ENCODE measurements at places on chromosomes 4 and X.

GRCh38 chrX:150767475-150768131 lies 74.4 kb downstream of the MTMR1 start:
- no peak for DNase-seq

DNA sequence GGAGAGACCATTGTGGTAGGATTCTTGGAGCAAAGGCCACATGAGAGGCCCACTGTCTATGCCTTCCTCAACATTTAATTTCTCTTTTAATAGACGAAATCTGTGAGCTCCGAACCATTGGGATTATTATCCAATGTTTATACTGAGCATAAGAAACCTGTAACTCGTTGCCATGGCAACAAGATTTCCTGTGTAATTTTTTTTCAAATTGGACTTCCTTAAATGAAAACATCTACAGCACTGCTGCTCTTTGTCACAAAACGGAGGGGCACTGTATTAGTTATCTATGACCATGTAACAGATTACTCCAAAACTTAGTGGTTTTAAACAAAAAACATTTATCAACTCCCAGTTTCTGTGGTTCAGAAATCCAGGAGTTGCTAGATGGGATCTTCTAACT lies 38.7 kb downstream of the PPP1R2C start:
- DNase-seq = no peak

GRCh38 chr4:134591326-134591725 lies 389.7 kb upstream of the PABPC4L start:
- no peak for DNase-seq

GRCh38 chrX:20529301-20529700 lies 262.6 kb upstream of the RPS6KA3 start:
- no peak for DNase-seq

- DNase-seq = no peak
Observed at GRCh38 chr4:1458581-1458980, 52.3 kb upstream of the NKX1-1 start.

DNA sequence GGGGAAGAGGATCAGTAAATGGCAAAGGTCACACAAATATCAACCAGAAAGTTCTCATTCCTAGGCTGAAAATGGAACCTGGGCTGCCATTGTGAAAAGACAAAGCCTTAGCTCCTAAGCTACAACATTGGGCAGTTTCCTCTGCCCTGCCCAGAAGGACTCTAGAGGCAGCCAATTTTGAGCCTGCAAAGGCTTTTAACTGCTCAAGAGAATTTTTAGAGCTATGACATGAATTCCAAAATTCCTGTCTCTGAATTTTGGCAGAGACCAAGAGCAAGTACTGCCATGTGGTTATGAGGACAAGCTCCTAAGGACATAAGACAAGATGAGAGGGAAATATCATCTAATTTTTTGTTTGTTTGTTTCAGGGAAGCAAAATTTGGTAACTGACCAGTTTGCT lies 29.6 kb upstream of the IGFBP7 start:
- no peak for DNase-seq

GRCh38 chr4:143356493-143356892 lies 19.8 kb downstream of the GAB1 start:
- no peak for DNase-seq

All from stimulated activated CD4-positive, alpha-beta T cell treated with anti-CD3 and anti-CD28 coated beads, Interleukin-1b, Interleukin-23, amount 100 ng/mL, for 1 hour (primary cell).